ENCODE measurements at places on chromosomes 12 and 14.

DNA sequence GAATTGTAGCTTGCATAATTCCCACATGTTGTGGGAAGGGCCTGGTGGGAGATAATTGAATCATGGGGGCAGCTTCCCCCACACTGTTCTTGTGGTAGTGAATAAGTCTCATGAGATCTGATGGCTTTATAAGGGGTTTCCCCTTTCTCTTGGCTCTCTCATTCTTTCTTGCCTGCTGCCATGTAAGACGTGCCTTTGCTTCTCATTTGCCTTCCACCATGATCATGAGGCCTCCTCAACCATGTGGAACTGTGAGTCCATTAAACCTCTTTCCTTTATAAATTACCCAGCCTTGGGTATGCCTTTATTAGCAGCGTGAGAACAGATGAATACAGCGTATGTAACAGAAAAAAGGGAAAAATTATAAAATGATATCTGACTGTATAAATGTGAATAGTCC is 21.1 kb downstream of the C12orf71 start:
- no peak for DNase-seq

- DNase-seq, result no peak
These were observed 81.6 kb downstream of the ITPK1 start for GRCh38 chr14:93033983-93034670.

DNA sequence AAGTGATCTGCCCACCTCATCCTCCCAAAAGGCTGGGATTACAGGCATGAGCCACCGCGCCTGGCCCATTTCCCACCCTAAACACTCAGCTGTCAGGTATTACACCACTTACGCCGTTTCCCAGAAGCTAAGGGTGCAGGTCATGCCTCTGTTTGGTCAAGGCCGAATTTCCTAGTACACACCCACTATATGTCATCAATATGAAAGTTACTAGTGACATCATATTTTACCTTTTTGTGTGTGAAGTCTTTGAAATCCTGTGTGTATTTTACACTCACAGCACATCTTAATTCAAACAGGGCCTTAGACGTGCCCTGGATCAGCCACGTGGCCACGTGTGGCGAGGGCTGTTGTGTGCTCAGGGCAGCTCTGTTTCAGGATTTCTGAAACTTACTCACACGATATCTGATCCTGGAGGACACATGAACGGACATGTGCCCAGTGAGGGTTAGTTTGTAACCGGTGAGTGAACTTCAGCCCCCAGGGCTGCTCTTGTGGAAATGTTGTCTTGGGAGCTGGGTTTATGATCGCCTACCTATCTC is 51.8 kb downstream of the GLT1D1 start:
- DNase-seq, result no peak

GRCh38 chr12:121033625-121034349 is 5.3 kb downstream of the OASL start:
- DNase-seq, result no peak

DNA sequence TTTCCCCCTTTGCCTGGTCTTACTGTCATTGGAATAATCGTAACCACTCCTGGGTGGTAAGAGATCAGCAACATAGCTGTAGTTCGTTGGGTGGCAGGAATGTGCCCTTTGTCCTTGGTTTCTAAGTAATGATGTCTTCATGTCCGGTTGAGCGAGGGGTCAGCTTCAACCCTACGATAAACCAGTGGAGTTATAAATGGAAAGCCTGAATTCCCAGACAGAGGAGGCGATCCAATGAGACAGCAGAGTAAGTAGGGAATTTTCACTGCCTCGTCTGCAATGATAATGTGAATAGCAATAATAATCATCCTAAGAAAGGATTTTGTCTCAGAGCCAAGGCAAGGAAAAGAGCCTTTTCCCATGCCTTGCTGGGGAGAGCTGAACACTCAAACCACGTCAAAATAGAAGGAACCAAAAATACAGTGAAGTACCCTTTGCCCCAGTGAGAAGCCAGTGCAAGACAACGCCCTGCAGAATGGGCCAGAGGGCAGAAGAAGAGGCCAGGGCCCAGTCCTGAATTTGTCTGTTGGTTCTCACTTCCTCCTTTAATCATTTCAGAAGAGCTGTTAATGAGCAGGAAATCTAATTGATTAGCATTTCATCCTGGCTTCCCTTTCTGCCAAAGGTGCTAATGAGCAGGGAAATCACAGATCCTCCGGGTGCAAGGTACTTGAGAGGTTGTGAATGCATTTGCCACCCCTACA is 330.7 kb downstream of the CACNA1C start:
- DNase-seq, result no peak

DNA sequence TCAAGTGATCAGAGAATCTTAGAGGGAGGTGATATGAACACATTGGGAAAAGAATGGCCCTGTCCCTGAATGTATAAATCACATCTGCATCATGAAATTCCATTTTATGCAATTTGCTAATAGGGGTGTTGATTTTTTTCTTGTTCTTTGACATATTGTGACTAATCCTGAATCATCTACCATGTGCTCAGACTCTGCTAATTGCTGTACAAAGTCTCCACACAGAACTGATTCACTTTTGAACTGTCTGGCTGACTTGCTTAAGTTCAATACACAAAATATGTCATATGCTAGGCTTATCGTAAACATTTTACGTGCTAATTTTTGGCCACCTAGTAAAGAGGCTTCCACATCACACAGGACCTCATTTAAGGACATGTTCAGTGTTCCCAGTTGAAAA is 2.6 kb downstream of the TMEM132D start:
- no peak for DNase-seq

DNA sequence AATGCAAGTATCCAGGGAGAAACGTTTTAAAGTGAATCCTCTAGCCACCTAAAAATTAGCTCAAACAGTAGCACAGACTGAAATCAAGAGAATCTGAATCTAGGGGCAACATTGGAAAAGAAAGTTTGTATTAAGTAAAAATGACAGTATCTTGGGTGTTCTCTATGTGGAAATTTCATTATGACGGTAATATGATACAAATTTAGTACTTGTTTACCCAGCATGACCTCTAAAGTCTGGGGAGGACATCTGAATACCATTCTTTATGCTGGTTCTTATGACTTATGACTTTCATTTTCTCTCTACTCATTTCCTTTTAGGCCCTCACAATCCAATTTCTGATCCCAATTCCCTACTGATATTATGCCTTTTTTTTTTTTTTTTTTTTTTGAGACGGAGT is 14.0 kb downstream of the GTSF1 start:
- no peak for DNase-seq

DNA sequence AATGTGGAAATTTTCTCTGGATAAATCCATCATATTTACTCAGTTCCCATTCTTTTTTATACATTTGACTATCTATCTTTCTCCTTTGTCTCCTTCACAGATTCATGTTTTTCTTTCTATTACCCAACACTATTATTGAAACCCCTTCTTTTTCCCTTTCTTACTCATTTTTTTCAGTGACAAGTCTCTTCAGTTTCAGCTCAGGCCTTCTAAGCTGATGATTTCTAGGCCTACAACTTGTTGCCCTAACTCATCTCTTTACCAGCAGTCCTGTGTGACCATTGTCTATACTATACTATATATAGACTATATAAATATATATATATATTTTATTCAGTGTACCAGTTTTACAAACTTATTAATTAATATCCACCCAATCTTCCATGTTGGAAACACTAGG is 31.8 kb downstream of the SLC16A7 start:
- DNase-seq, result no peak

All from thoracic aorta (tissue), 2 donors.